Heart right ventricle (tissue), 16 donors: ENCODE measurements at places on chromosomes 5 and 9. TPM values are rescaled to one million over a fixed set of nuclear protein-coding genes. Genes with fewer than 3 reads are reported as not detected.

DNA sequence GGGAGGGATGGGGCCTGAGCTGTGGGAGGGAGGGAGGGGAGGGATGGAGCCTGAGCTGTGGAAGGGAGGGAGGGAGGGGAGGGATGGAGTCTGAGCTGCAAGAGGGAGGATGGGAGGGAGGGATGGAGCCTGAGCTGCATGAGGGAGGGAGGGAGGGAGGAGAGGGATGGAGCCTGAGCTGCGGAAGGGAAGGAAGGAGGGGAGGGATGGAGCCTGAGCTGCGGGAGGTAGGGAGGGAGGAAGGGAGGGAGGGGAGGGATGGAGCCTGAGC, 124.0 kb upstream of the ERCC6L2 start:
- DNase-seq: no peak
- H3K4me3 ChIP-seq: no peak overlapping the region
- no peaks in the 10 kb centered on the region for H3K36me3 ChIP-seq
- no peak overlapping the region for H3K27ac ChIP-seq
- peaks cover 5% of the 10 kb centered on the region for H3K4me1 ChIP-seq

- peaks cover 10% of the 10 kb centered on the region for H3K36me3 ChIP-seq
- no peak for DNase-seq
- H3K4me3 ChIP-seq: no peak overlapping the region
- H3K27ac ChIP-seq: peak overlapping the region; percentile 46
- H3K27me3 ChIP-seq: peaks cover 26% of the 10 kb centered on the region
Observed at GRCh38 chr5:17229313-17229712, 11.9 kb downstream of the BASP1 start.

- no peak overlapping the region for H3K27ac ChIP-seq
- H3K4me1 ChIP-seq: peaks cover 26% of the 10 kb centered on the region
- no peaks in the 10 kb centered on the region for H3K36me3 ChIP-seq
- no peaks in the 10 kb centered on the region for H3K27me3 ChIP-seq
Observed at GRCh38 chr5:112983363-112983762, 6.8 kb downstream of the DCP2 start.

DNA sequence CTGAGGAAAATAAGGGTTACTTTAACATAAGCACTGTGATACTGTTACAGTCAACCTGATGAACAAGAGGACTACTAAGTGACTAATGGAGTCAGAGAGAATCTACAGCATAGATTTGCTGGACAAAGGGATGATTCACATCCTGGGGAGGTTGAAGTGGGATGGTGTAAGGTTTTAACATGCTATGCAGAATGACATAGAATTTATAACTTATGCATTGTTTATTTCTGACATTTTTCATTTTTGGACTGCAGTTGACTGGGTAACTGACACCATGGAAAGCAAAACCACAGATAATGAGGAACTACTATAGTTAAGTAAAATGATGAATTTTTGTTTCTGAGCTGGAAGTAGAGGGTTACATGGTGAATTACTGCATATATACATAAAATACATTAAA, 389.2 kb downstream of the MAT2B start:
- H3K4me1 ChIP-seq: no peaks in the 10 kb centered on the region
- no peak for DNase-seq
- H3K27ac ChIP-seq: no peak overlapping the region
- no peaks in the 10 kb centered on the region for H3K36me3 ChIP-seq
- H3K27me3 ChIP-seq: no peaks in the 10 kb centered on the region

GRCh38 chr9:34557426-34558321, 31.9 kb downstream of the CNTFR start:
- no peak overlapping the region for H3K4me3 ChIP-seq
- H3K27me3 ChIP-seq: peaks cover 2% of the 10 kb centered on the region
- H3K27ac ChIP-seq: no peak overlapping the region
- peaks cover 21% of the 10 kb centered on the region for H3K4me1 ChIP-seq

DNA sequence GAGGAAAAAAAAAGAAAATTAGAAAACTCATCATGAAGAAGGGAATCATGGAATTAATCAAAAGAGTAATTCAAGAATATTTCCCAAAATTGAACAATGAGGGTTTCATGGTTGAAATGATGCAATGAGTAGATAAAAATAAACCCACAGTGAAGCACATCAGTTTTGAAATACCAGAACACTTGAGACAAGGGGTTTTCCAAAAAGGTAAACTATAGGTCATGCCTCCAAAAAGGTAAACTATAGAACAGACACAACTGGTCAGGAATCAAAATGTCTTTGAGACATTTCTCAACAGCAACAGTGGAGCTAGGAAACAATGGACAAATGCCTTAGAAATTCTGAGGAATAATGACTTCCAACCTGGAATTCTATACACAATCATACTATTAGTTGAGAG, 60.2 kb upstream of the PCSK5 start:
- no peak overlapping the region for H3K4me3 ChIP-seq
- no peak for DNase-seq
- no peak overlapping the region for H3K27ac ChIP-seq

DNA sequence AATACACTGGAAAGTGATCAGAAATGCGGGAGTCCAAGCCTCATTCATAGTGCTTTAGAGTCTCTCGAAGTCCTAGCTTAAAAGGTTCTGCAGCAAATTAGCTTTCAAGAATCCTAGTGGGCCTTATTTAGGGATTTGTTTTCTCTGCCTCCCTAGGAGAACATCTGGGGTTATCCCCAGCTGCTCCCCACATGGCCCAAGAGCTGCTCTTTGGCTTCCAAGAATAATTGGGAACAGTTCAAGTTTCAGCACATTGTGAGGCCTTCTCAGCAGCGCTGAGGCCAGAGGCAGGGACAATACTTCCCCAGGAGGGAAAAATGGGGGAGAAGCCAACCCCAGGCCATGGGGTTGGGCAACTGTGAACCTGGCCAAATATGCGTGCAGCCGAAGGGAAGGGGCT, 108.7 kb downstream of the LIFR start:
- no peaks in the 10 kb centered on the region for H3K27me3 ChIP-seq
- H3K4me1 ChIP-seq: peaks cover 41% of the 10 kb centered on the region
- H3K27ac ChIP-seq: no peak overlapping the region
- H3K4me3 ChIP-seq: no peak overlapping the region

DNA sequence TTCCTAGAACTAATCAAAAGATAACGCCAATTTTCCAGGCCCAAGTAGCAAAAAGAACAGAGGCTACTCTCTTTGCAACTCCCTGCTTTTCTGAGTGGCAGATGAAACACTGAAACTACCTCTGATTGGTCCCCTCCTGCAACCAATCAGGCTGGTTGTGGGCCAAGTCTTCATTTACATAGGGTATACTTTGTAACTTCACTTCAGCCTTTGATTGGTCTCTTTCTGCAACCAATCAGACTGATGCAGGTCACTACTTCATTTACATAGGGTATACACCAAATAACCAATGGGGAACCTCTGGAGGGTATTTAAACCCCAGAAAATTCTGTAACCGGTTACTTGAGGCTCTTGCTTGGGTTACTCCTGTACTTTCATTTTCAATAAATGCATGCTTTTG, 289.6 kb downstream of the MED10 start:
- no peak overlapping the region for H3K27ac ChIP-seq
- no peaks in the 10 kb centered on the region for H3K27me3 ChIP-seq
- no peak for DNase-seq
- no peaks in the 10 kb centered on the region for H3K4me1 ChIP-seq

- no peaks in the 10 kb centered on the region for H3K36me3 ChIP-seq
- H3K27me3 ChIP-seq: no peaks in the 10 kb centered on the region
- H3K27ac ChIP-seq: no peak overlapping the region
- no peak overlapping the region for H3K4me3 ChIP-seq
Observed at GRCh38 chr9:4430432-4431261, 59.6 kb upstream of the SLC1A1 start.

DNA sequence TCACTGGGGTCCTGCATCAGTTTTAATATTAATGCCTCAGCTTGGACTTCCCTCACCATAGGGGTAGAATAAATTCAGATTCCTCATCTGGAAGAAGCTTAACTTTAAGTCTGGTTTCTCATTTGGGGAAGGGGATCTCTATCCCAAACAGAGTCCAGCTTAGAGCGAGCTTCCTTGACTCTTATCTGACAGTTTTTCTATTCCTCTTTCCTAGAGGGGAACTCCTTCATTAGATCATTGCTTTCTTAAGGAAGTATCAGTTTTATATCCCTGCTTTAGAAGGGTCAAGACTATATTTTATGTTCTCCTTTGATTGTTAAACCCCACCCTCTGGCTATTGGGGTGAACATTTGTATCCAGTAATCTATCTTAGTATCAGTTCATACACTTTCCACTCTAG, 24.2 kb upstream of the CDC42SE2 start:
- H3K36me3 ChIP-seq: no peaks in the 10 kb centered on the region
- H3K4me1 ChIP-seq: no peaks in the 10 kb centered on the region
- DNase-seq: no peak
- no peak overlapping the region for H3K27ac ChIP-seq
- H3K4me3 ChIP-seq: no peak overlapping the region

DNA sequence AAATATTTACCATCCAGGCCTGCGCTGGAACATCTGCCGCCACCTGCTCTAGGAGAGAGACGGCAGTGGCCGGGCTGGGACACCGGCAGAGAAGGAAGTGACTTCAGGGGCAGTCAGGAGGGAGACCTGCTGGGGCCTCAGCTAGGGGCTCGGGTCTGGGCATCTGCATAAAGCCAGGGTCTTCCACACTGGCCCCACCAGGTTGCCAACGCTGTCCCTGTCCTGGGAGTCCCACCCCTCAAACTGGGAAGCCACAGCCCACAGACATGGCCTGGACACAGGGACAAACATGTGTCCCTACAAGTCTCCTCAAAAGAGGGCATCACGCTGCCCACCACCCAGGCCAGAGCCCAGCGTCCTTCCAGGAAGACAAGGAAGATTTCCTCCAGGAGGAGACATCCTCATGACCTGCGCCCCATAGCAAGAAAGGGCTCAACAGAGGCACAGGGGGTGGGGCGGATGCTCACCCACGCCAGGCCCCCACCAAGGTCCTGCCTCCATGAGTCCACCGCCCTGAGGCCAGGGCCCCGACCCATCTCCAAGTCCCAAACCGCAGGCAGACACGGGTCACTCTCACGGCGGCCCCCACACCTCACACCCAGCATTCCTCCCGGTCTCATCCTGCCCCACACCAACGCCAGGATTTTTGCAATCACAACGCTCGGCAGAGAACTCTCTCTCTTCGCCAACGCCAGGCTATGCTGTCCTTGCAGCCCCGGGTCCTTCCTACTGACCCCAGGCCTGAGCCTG, 9.0 kb downstream of the VAV2 start:
- no peak overlapping the region for H3K4me3 ChIP-seq
- H3K4me1 ChIP-seq: peaks cover 27% of the 10 kb centered on the region
- H3K27ac ChIP-seq: no peak overlapping the region
- no peaks in the 10 kb centered on the region for H3K36me3 ChIP-seq
- DNase-seq: no peak
- H3K27me3 ChIP-seq: no peaks in the 10 kb centered on the region

DNA sequence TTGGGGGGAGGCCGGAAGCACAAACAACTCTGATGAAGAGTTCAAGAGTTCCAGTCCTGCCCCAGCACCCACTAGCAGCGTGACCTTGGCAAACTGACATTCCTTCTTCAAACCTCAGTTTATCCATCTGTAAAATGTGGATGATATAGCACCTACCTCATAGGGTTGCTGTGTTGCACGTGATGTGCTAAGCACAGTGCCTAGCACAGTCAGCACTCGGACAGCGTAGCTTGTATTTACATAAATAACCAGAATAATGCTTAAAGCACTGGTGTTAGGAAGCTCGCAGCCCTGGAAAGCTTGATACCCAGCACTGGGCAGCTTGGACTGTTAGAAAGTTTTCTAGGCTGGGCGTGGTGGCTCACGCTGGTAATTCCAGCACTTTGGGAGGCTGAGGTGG, 5.1 kb downstream of the PKN3 start:
- no peak for DNase-seq
- no peak overlapping the region for H3K4me3 ChIP-seq
- no peaks in the 10 kb centered on the region for H3K36me3 ChIP-seq
- H3K4me1 ChIP-seq: peaks cover 9% of the 10 kb centered on the region
- no peaks in the 10 kb centered on the region for H3K27me3 ChIP-seq
- H3K27ac ChIP-seq: no peak overlapping the region

GRCh38 chr5:144864118-144864517, 693.4 kb downstream of the KCTD16 start:
- no peak overlapping the region for H3K4me3 ChIP-seq
- no peaks in the 10 kb centered on the region for H3K27me3 ChIP-seq
- H3K27ac ChIP-seq: no peak overlapping the region
- no peak for DNase-seq
- no peaks in the 10 kb centered on the region for H3K36me3 ChIP-seq

GRCh38 chr5:171444582-171444981, 25.1 kb downstream of the FGF18 start:
- H3K36me3 ChIP-seq: no peaks in the 10 kb centered on the region
- H3K27me3 ChIP-seq: no peaks in the 10 kb centered on the region
- H3K27ac ChIP-seq: no peak overlapping the region
- no peak for DNase-seq
- H3K4me3 ChIP-seq: no peak overlapping the region

DNA sequence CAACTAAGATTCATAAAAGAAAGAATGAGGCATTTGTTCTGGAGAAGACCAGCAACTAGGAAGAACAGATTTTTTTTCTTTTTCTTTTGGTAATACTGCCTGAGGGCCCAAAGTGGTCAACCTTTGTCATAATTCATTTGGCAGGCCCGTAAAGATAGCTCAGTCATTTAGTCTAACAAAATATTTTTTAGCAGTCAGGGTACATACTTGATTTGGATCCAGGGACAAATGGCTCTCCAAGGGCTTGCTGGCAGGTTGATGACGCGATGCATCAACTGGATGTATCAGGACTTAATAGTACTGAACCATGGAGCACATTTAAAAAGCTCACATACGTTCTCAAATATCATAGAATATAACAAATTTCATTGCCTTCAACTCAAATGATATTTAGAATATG, 203.4 kb upstream of the ZNF608 start:
- no peaks in the 10 kb centered on the region for H3K36me3 ChIP-seq
- no peak for DNase-seq
- H3K27me3 ChIP-seq: no peaks in the 10 kb centered on the region
- H3K27ac ChIP-seq: no peak overlapping the region
- no peak overlapping the region for H3K4me3 ChIP-seq
- H3K4me1 ChIP-seq: peaks cover 21% of the 10 kb centered on the region

DNA sequence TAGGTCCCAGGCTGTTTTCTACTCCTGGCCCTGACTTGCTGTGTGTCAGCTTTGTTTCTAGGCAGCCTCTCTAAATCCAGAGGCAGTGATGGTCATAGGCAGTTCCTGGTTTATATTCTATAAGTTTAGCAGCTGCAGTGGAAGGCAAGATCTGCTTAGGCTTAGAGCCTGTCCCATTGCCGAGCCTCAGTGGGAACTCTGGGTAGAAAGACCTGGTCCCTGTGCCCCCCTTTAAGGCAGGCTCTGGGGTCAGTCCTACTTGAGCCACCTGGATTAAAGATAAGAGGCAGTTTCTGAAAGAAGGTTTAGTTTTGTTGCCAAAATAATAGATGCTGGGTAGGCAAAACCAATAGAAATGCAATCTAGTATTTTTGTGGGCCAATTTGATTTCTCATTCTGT, 13.6 kb downstream of the MCCC2 start:
- H3K27ac ChIP-seq: peak overlapping the region; percentile 78
- no peaks in the 10 kb centered on the region for H3K27me3 ChIP-seq
- H3K36me3 ChIP-seq: no peaks in the 10 kb centered on the region
- no peak for DNase-seq
- peaks cover 3% of the 10 kb centered on the region for H3K4me1 ChIP-seq

SUSD3 gene
- 0.74 TPM for polyA plus RNA-seq

CTNNAL1 gene
- polyA plus RNA-seq: 42.7 TPM

OTULINL gene
- 0.29 TPM for polyA plus RNA-seq

CARTPT gene
- not detected for polyA plus RNA-seq

POU5F2 gene
- polyA plus RNA-seq: 0.15 TPM

THBS4 gene
- polyA plus RNA-seq: 60.4 TPM

IFNK gene
- polyA plus RNA-seq: not detected

IRX4 gene
- 10.2 TPM for polyA plus RNA-seq

OR2Y1 gene
- not detected for polyA plus RNA-seq

CKMT2 gene
- 1,088 TPM for polyA plus RNA-seq

HSD17B4 gene
- polyA plus RNA-seq: 130 TPM

CD14 gene
- 30.1 TPM for polyA plus RNA-seq

PCDHB9 gene
- polyA plus RNA-seq: 0.59 TPM

MEGF10 gene
- 0.15 TPM for polyA plus RNA-seq

CDH12 gene
- polyA plus RNA-seq: not detected
